Osteoblast (primary cell): ENCODE measurements at places on chromosomes 2 and 18. TPM values are rescaled to one million over a fixed set of nuclear protein-coding genes. Genes with fewer than 3 reads are reported as not detected.

DNA sequence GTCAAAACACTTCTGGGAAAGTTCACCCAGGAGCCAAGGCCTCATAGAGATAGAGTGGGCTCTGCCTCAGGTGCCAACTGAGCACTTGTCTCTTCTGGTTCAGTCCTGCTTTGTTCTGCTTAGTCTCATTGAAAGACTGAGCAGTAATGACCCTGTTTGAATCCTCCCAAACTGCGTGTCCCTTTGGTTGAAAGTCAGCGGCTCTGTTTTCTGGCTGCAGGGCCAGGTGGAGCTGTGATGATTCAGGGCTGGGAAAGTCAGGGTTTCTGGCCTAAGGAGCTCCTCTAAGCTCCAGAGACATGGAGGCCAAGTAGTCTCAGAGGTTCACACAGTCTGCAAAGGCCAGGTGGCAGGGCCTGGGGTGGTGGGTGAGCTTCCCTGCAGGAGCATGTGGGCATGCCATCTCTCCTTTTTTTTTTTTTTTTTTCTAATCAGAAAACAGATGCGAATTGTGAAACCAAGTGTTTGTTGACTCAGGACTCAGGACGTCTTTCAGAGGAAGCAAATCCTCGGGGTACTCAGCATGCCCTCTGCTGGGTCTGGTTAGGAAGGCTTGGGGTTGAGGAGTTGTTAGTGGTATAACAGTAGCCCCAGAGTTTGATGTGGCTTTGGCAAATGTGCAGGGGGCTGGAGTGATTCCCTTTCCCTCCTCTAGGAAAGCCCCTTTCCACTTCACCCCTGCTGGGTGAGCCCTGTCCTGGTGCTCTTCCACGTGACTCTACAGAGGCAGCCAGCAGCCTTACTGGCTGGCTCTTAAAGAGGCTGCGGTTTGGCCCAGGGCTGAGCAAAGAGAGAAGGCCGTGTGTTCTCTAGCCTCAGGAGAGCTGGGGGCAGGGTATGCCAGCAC lies 38.3 kb downstream of the TMEM17 start:
- no peaks in the 10 kb centered on the region for H3K27me3 ChIP-seq
- peak; percentile 90 for DNase-seq

Gene SFTPB
- not detected in 2 replicates for total RNA-seq

DNA sequence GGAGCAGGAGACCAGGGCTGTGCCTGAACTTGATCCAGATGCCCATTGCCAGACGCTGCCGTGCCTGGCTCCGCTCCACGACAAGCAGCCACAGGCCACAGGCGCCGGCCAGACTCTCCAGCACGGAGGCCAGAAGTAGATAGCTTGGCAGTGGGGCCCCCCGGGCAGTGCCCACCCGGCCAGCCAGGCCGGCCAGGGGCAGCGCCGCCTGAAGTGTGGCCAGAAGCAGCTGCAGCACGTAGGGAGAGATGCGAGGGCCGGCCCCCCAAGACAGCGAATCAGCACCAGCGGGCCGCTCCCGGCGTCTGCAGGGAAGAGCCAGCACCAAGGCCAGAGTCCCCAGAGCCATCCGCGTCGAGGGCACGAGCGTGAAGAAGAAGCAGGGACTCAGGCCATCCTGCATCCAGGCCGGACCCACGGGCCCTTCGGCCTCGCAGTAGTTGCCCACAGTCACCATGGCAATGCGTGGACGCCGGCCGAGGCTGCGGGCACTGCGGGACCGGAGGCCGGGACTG lies 484 bp downstream of the ABCB6 start:
- peak; percentile 98 for DNase-seq
- H3K4me1 ChIP-seq = peaks cover 23% of the 10 kb centered on the region
- H3K36me3 ChIP-seq = peaks cover 54% of the 10 kb centered on the region
- H3K27ac ChIP-seq = peak overlapping the region; percentile 51
- peak overlapping the region; percentile 75 for H3K4me3 ChIP-seq

Gene SPHKAP
- not detected in 2 replicates for total RNA-seq

DNA sequence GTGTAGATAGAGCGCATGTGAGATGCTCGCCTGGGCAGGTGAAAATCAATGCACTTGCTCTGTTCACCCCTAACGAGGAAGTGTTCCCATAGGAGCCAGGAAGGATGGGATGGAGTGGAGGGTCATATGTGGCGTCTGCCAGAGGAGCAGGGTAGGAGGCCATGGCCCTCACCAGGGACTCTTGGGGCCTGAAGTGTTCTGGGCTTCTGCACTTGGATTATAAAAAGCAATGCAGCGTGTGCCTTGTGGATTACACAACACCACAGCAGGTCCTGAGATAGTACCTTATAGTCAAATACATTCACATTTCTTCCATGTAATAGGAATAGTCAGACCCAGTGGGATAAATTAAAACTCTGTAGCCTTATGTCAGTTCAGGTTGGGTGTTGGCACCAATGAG lies 100.1 kb downstream of the CABLES1 start:
- no peak overlapping the region for H3K27ac ChIP-seq
- H3K4me3 ChIP-seq = no peak overlapping the region
- no peaks in the 10 kb centered on the region for H3K27me3 ChIP-seq
- no peak for DNase-seq

Gene PJVK
- 2.1 and 2.5 TPM in 2 replicates for total RNA-seq

Gene RUFY4
- total RNA-seq = not detected in 2 replicates

Gene CPS1
- total RNA-seq = 21.7 and 24.2 TPM in 2 replicates

Gene SERPINB7
- 0.36 and 0.88 TPM in 2 replicates for total RNA-seq

Gene FRZB
- 0.29 and 0.36 TPM in 2 replicates for total RNA-seq

Gene NLRC4
- not detected in 2 replicates for total RNA-seq

- DNase-seq = no peak
- H3K27me3 ChIP-seq = no peaks in the 10 kb centered on the region
- H3K27ac ChIP-seq = no peak overlapping the region
- H3K36me3 ChIP-seq = no peaks in the 10 kb centered on the region
- no peak overlapping the region for H3K4me3 ChIP-seq
These were observed 17.0 kb downstream of the SLC9A2 start for GRCh38 chr2:102636283-102636907.

DNA sequence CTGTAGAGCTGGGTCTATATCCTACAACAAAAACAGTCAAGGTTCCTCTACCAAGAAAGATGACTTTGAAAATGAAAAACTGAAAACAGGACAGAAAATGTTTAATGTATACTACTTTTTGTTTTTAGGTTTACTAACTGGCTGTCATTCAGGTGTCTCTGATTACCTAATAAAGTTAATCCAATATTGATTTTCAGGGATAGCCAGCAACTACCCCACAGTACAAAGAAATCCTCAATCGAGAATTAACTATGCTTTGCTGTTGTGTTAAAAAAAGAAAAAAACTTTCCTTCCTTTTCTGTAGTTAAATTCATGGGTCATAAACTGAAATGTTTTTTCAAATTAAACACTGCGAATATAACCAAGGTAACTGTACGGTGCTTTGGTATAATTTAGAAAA lies 45.8 kb downstream of the TTR start:
- H3K27ac ChIP-seq = no peak overlapping the region
- no peak for DNase-seq
- H3K4me1 ChIP-seq = no peaks in the 10 kb centered on the region
- H3K4me3 ChIP-seq = no peak overlapping the region
- no peaks in the 10 kb centered on the region for H3K27me3 ChIP-seq
